Activated T-cell treated with anti-CD3 and anti-CD28 coated beads, Interleukin-2, amount 50 U/mL, for 24 hours (primary cell): ENCODE measurements at places on chromosomes 16 and 17.

DNA sequence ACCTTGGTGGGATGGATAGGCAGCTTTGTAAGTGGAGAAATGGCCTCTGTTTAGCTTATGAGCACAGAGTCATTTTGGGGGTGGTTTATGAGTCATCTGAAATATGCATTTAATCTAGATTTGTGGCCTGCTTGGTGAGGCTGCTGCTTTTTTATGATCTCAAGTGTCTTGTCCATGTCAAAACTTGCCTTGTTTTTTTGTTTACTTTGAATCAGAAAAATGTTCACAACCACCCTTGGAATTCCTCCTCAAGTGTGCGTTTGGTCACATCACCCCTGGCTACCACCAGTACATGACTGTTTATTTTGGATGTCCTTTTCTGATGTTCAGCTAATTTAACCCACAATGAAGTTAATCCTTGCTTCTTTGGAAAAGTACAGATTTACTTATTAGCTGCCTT, 64.6 kb downstream of the FTO start:
- DNase-seq = no peak

- DNase-seq = no peak
Observed at GRCh38 chr16:84690088-84690819, 9.5 kb upstream of the USP10 start.

DNA sequence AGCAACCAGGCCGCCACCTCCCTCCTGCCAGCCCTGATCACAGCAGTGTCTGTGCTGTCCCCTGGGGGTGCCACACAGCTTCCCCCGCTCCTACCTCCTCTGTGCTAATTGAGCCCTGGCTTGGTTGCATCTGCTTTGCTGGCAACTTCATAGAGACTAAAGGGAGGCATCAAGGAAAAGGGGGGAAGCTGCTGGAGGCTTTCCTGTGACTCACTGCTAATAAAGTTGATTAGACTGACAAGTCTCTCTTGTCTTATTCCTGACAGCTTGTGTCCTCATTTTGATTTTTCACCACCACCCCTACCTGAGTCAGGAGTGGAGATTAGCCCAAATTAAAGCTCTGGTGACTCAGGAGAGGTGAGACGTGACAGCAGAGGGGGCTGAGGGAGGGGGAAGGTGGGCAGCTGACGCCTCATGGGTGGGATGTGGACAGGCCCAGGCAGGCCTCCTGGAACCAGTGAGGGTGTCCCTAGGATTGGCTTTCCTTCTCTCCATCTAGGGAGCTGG, 310.0 kb downstream of the CBLN1 start:
- DNase-seq = no peak

DNA sequence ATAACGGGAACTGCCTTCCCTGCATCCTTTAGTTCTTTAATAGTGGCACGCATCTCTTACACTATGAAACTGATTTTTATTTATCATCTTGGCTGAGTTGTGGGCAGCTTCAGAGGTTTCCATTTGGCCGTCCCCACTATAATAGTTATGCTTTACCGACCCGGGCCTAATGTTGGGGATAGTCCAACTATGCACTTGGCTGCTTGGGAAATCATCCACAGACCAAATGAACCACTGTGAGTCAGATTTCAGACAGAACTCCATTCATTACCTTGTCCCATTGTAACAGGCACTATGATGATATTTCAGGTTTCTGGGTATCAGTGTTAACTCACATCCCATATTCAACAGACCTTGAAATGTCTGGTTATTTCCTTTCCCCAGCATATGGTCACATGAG, 6.1 kb upstream of the SLFN5 start:
- DNase-seq = no peak

GRCh38 chr17:18968345-18968744, 16.4 kb downstream of the SLC5A10 start:
- DNase-seq = no peak

DNA sequence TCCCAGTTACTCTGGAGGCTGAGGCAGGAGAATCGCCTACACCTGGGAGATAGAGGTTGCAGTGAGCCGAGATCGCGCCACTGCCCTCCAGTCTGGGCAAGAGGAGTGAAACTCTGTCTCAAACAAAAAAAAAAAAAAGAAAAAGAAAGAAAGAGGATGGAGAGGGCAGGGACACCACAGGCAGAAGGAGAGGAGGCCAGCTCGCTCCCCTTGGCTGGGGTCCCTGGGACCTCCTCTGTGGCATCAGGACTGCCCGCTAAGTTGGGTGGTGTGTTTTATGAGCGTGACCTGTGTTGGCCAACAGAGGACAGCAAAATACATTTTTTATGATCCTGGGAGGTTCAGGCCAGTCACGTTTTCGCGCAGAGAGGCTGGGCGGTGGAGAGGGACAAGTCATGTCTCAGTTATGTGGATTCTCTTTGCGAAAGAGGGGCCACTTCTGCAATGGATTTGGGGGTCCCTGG, 229.6 kb downstream of the MRTFB start:
- DNase-seq = peak; percentile 44

DNA sequence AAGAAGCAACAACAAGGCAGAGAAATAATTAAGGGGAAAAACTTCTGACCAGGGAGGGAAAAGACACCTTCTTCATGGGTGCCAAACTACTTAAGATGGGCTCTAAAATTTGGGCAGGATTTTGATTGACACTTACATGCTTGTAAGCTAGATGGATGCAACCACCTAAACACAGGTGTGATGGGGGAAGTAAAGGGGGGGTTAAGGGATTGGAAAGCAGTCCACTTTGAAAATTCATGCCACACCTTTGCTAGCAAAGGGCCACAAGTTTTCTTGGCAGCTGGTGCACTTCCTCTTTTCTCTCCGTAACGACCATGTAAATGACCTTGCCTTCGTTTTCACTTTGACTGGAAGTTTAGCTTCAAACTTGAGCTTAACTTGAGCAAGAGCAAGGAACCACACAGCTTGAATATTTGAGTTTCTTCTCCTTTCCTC, 14.3 kb upstream of the PRKAR1A start:
- DNase-seq = no peak

- no peak for DNase-seq
Observed at GRCh38 chr16:12336141-12336540, 359.6 kb downstream of the SNX29 start.

GRCh38 chr17:1753767-1754429, 8.0 kb upstream of the SERPINF1 start:
- DNase-seq = no peak

DNA sequence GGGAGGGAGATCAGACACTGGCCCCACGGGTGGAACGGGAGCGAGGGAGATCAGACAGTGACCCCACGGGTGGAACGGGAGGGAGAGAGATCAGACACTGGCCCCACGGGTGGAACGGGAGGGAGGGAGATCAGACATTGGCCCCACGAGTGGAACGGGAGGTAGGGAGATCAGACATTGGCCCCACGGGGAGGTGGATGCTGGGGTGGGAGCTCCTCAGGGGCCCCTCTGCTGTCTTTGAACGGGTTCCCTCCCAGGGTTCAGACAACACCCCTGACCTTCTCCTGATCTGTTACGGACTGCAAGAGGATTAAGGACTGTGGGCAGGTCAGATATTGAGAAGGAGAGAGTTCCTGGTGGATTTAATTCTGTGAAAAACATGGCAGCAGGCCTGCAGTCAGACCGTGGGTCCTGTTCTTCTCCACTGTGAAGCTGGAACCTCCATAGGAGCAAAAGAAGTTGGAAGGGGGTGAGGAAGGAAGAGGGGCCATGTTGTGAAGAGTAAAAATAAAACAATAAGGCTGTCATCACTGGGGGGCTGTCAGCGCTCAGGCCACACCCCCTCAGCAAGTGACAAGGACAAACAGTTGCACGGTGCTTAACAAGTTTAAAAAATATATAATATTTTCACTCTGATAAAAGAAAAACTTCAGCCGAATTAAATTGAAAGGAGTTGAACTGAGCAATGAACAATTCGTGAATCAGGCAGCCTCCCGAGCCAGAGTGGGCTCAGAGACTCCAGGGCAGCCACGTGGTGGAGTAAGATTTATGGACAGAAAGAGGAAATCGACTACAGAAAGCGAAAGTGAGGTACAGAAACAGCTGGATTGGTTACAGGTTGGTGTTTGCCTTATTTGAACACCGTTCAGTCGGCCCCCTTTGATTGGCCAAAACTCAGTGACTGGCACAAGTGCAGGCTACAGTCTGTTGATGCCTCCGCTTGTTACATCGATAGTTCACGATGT, 348.7 kb upstream of the TNRC6C start:
- peak; percentile 69 for DNase-seq

GRCh38 chr16:67177743-67178699, 5.7 kb downstream of the MATCAP1 start:
- DNase-seq = peak; percentile 66
